ENCODE measurements at places on chromosomes 12 and 14.

GRCh38 chr14:23131482-23131881, 12.4 kb upstream of the CEBPE start:
- peaks cover 48% of the 10 kb centered on the region for H3K36me3 ChIP-seq
- H3K4me1 ChIP-seq = no peaks in the 10 kb centered on the region
- no peak overlapping the region for H3K27ac ChIP-seq

GRCh38 chr12:132754160-132754932, 7.3 kb downstream of the ANKLE2 start:
- peaks cover 28% of the 10 kb centered on the region for H3K36me3 ChIP-seq
- H3K4me1 ChIP-seq = no peaks in the 10 kb centered on the region
- no peak overlapping the region for H3K27ac ChIP-seq
- DNase-seq = no peak

DNA sequence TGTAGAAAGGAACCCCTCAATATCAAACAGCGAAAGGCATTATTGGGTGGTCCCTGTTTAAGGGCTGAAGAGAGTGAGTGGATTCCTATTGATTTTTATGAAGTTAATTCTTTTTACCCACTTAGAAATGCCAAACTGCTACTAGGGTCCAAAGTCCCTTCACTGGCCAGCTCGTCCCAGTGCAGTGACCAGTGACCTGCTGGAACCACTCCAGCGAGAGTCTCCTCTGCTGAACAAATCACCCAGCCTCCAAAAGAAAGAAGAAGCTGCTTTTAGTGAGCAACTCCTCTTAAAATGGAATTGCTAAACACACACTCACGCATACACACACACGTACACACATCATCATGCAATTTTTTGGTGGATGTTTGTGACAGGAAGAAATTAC, 198.2 kb upstream of the PLEKHG7 start:
- no peak overlapping the region for H3K4me3 ChIP-seq
- DNase-seq = no peak
- peak overlapping the region; percentile 72 for H3K27ac ChIP-seq
- H3K36me3 ChIP-seq = no peaks in the 10 kb centered on the region

GRCh38 chr12:125006365-125006764, 12.9 kb downstream of the BRI3BP start:
- no peak for DNase-seq
- no peaks in the 10 kb centered on the region for H3K27me3 ChIP-seq
- no peaks in the 10 kb centered on the region for H3K4me1 ChIP-seq
- no peaks in the 10 kb centered on the region for H3K36me3 ChIP-seq

- DNase-seq = no peak
- no peak overlapping the region for H3K4me3 ChIP-seq
- no peak overlapping the region for H3K27ac ChIP-seq
- peaks cover 34% of the 10 kb centered on the region for H3K27me3 ChIP-seq
- no peaks in the 10 kb centered on the region for H3K4me1 ChIP-seq
These were observed 10.8 kb downstream of the KRT1 start for GRCh38 chr12:52669426-52669825.

- no peaks in the 10 kb centered on the region for H3K4me1 ChIP-seq
- no peak overlapping the region for H3K27ac ChIP-seq
- H3K4me3 ChIP-seq = no peak overlapping the region
- DNase-seq = no peak
- H3K36me3 ChIP-seq = no peaks in the 10 kb centered on the region
These were observed 248.5 kb upstream of the DDHD1 start for GRCh38 chr14:53401646-53402045.

GRCh38 chr12:6603095-6603567, 4.0 kb downstream of the CHD4 start:
- H3K27ac ChIP-seq = peak overlapping the region; percentile 32
- H3K27me3 ChIP-seq = no peaks in the 10 kb centered on the region
- no peak overlapping the region for H3K4me3 ChIP-seq

All from lung (tissue), 17 donors.